ENCODE measurements at places on chromosomes 6 and 20. TPM values are rescaled to one million over a fixed set of nuclear protein-coding genes. Genes with fewer than 3 reads are reported as not detected.

DNA sequence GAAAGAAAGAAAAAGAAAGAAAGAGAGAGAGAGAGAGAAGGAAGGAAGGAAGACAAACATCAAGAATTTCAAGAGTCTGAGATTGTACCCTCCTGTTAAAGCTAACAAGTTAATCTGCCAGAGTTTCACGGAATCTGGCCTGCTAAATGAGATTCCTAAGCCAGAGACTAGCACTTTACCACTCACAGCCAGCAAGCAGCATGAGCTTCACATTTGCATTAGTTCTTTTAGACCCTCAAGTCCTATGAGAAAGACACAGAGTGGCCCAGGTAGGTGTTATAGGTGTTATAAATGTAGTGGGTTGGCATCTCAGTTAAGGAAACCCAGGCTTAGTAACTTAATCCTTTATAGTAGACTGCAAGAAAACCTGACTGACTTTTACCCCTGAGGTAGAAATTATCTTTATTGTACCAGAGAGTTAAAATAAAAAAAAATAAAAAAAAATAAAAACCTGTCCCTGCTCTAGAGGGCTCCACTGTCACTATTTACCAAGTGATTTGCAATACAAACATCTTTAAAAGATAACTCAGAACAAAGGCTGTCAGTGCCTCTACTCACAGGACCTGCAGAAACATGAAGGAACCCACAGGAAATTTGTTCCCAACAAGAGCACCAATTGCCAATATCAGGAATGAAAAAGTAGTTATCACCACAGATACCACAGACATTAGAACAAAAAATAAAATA, 9.7 kb upstream of the IBTK start:
- DNase-seq = no peak

GRCh38 chr6:118562959-118563358, 14.9 kb downstream of the PLN start:
- no peak for DNase-seq

Gene SLC22A16
- not detected for total RNA-seq

- DNase-seq = no peak
Observed at GRCh38 chr6:132607544-132608233, 16.4 kb downstream of the TAAR2 start.

Gene HDDC2
- total RNA-seq = 24.9 TPM

- no peak for DNase-seq
Observed at GRCh38 chr20:43572891-43573290, 14.1 kb downstream of the SGK2 start.

DNA sequence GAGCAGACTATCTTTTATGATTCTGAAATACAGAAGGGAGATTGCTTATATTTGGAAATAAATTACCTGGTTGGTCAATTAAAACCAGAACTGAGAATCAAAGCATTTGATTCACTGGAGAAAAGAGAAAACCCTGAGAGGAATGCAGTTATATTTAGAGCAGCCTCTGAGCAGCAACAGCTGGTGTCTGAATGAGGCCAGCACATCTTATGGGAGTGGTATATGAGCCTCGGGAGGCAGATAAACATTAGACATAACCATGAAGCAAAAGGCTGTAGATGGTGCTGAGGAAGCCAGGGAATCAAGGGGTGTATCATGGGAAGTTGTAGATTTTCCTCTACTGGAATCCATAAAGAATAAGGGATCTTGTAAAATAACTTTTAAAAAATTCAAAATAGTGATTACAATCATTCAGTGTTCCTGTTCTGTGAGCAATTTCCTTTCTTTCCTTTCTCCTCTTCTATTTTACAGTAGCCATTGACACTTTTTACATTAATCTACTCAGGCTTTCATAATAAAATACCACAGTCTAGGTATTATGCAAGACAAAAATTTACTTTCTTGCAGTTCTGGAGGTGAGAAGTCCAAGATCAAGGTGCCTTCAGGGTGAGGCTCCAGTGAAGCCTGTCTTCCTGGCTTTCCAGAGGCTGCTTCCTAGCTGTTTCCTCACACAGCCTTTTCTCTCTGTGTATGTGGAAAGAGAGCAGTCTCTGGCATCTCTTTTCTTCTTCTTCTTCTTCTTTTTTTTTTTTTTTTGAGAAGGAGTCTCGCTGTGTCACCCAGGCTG, 32.8 kb upstream of the ENPP5 start:
- DNase-seq = no peak

Gene OR2H1
- not detected for total RNA-seq

Gene PRIM2
- 8.0 TPM for total RNA-seq

All from CD8-positive, alpha-beta T cell (primary cell).